Dermis blood vessel endothelial cell (primary cell): ENCODE measurements at places on chromosomes 16 and 17.
A peak's percentile ranks its signal among the peaks of the same experiment; 100 is the strongest.

- DNase-seq, result no peak
Observed at GRCh38 chr16:27402964-27403600, 1.1 kb downstream of the IL21R start.

- no peak for DNase-seq
Observed at GRCh38 chr16:10965440-10966061, 21.2 kb downstream of the CLEC16A start.

DNA sequence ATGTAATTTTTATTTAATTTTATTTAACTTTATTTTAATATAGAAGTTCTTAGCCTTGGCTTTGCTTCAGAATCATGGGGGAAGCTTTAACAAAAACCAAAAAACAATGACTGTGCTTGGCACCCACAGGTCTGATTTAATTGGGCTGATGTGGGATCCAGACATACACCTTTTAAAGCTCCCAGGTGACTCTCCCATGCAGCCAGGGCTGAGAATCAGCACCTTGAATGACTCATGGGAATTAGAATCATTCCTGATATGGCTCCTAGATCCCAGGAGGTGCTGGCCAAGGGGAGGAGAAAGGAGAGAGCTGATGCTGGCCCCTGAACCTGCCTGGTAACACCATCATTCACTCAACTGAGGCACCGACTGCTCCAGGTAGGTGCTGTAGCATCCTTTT, 240.7 kb downstream of the PARN start:
- no peak for DNase-seq

- no peak for DNase-seq
Observed at GRCh38 chr16:165539-166374, at the start of gene HBM. Gene HBM (plus strand): TSS chr16:165978. CDS start chr16:165998, 20 bp downstream.

GRCh38 chr17:9255833-9256232, 234.5 kb downstream of the NTN1 start:
- DNase-seq, result no peak

DNA sequence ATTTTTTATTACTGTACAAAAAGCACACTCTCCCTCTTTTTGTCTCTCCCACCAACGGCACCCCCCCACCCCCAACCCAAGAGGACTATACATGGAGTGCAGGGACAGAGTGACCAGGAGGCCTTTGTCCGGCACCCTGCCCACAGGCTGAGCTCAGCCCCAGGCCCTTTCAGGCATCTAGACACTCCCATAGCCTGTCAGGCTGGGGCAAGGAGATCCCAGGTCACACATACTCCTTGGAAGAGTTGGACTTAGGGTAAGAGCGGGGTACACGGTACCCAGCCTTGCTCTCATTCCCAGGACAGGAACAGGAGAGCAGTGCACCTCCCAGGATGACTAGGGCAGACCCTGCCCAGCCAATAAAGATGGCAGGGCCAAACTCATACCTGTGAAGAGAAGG, 2.1 kb downstream of the CLDN7 start:
- DNase-seq, result no peak

DNA sequence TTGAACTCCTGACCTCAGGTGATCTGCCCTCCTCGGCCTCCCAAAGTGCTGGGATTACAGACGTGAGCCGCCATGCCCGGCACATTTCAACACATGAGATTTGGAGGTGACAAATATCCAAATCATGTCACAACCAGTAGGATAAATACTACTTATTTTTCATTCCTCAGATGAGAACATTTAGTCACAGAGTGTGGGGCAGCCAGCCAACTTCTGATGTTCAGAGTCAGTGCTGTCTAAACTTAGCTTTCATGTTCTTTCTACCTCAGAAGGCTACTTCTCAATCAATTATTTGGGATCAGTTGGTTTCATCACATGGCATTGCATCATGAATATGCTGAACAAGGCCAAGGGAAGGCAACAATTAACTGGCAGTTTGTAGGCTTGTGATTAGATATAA, 134.5 kb downstream of the CDH13 start:
- DNase-seq, result peak; percentile 67

DNA sequence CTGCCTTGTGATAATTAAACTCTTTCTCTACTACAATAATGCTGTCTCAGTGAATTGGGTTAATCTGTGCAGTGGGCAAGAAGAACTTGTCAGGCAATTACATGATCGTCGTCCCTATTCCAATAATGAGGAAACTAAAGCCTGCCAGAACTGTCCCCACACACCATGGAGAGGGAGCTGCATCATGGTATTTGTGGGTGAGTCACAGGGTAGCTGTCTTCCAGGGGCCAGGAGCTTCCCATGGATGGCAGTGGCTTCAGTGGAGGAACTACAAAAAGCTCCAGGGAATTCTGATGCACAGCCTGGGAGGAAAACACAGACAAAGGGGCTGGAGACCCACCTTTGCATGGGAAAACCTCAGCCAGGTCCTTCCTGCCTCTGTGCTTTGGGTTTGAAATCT, 83.3 kb upstream of the C16orf82 start:
- no peak for DNase-seq

- DNase-seq, result no peak
Observed at GRCh38 chr17:82959242-82959930, 119.6 kb upstream of the ZNF750 start.

- no peak for DNase-seq
Observed at GRCh38 chr17:9199571-9200551, 178.6 kb downstream of the NTN1 start.

DNA sequence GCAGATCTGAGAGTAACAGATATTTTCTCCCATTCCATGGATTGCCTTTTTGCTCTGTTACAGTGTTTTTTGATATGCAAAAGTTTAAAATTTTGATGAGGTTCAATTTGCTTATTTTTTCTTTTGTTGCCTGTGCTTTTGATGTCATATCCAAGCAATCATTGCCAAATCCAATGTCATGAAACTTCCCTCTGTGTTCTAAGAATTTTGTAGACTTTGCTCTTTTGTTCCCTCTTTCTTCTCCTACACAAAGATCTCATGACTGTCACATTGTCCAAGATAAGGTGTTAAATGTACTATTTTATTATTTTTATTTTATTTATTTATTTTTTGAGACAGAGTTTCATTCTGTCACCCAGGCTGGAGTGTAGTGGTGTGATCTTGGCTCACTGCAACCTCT, 18.9 kb upstream of the KCNH6 start:
- no peak for DNase-seq

DNA sequence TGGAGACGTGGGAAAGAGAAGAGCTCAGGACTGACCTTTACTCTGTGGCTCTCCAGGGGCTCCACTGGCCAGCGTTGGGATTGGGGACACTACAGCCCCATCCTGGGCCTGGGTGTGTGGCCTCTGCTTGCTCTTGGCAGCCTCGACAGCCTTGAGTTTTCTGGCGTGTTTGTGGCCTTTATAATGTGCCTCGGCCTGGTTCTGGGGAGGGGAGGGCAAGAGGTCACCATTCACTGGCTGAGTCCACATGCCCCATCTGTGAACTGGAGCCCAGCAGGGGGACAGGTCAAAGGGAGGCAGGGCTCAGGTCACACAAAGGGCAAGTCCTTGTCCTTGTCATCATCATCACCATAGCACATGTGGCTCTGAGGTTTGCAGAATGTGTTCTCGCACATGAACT, 11.7 kb downstream of the NKIRAS2 start:
- DNase-seq, result no peak

GRCh38 chr16:9647981-9648701, 534.1 kb downstream of the GRIN2A start:
- DNase-seq, result peak; percentile 15

GRCh38 chr17:49497148-49498028, 2.3 kb downstream of the NGFR start:
- peak; percentile 11 for DNase-seq

- peak; percentile 77 for DNase-seq
Observed at GRCh38 chr17:6413065-6413464, 21.9 kb downstream of the AIPL1 start.

DNA sequence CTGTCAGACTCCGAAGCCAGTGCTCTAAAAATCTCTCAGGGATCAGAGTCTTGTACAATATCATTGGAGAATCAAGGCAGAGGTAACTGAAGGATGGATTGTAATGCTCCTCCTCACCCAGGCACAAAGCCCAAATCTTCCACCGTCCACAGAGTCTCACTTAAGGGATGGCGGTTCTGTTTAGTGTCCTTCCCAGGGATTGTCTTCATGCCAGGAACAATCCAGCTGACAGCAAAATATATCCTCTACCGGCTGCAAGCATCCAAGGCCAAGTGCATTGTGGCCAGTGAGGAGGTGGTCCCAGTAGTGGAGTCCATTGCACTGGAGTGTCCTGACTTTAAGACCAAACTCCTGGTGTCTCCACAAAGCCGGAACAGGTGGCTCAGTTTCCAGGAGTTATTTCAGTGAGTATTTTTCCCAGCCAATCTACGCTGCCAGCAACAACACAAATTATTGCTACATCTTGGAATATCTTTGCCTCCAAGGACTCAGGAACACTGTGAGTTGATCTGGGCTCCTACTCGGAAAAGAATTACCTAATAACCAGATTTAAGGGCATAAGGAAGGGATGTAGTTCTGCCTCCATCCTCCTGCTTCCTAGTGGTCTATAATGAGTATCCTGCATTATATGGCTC, 13.9 kb upstream of the ACSM1 start:
- DNase-seq, result no peak

DNA sequence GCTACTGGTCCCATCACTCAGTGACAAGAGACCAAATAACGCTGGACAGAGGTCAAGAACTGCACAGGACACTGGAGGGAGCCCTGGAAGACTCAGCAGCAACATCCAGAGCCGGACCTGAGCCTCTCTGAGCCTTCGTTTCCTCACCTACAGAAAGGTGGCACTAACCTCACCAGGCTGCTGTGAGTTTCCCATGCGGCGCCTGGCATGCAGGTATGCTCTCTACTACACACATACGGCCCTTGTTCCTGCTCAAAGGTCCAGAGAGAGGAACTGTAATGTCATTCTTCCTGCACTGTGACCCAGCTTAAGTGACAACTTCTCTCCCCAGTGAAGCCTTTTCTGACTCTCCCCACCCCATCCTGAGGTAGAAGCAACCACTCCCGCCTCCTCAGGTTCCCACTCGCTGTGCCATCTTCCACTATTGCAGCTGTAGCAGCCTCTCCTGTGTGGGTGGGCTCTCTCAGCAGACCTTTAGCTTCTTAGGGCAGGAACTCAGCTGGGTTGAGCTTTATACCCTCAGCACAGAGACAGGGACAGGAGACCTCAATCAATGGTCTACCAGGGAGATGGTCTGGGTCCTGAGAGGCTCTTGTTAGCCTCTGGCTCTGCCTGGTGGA, 43.9 kb upstream of the SREBF1 start:
- DNase-seq, result no peak

- DNase-seq, result peak; percentile 51
Observed at GRCh38 chr17:1164935-1165556, 14.7 kb downstream of the ABR start.

DNA sequence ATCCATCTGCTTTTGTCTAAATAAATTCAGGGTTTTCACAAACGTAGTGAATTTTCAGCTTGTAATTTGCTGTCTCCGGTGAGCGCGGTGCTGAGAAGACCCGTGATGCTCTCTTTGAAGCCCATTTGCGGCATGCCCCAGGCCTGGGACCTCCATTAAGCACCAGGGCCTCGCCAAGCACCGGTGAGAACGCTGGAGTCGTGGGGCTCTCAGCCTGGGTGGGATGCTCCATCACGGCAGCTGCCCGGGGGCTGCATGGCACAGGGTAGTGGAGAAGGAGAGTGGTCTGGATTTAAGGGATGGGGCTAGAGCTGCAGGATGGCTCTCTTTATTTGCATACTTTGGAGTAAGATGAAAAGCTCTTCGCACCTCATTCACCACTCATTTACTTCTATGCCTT, 248.7 kb downstream of the ABCC12 start:
- no peak for DNase-seq

DNA sequence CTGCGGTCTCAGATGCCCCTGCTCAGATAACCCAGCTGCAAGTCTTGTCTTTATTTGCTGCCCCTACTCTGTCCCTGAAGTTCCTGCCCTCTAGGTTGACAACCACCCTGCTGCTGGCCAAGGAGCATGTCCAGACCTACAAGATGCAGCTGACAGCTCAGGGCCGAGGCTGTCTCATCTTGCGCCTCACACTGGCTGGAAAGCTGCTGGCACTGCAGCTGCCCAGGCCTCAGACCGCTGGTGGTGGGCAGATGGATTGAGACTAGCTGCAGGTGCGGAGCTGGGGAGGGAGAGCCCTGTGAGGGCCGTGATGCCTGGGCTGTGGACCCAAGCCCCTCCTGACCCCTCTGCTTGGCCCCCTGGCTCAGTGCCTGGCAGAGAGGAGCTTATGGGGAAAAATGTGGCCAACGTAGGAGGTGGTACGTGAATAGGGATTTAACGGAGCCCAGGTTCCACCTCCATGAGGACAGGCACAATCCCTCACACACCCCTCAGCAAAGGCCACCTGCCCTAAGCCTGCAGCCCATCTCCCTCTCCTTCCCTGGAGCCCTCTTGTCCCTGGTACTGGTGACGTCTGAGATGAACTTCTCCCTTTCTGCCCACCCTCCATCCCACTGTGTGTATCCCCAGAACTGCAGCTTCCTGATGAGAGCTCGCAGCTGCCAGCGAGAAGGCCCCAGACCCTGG, 8.3 kb upstream of the GALK1 start:
- DNase-seq, result no peak

DNA sequence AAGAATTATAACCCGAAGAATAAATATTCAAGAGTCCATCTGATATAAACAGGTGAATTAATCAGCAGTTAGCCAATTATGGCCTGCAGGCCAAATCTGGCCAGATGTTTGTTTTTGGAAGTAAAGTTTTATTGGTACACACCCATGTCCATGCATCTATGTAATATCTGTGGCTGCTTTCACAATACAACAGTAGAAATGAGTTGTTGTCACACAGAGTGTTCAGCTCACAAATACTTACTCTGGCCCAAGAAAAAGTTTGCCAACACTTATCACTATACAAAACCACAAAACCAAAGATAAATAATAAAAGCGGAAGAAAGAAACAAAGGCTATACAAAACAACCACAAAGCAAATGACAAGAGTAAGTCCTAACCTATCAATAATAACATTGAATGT, 109.4 kb downstream of the CDYL2 start:
- DNase-seq, result no peak
